Posterior vena cava (tissue), 2 donors: ENCODE measurements at places on chromosomes 13 and 19.

DNA sequence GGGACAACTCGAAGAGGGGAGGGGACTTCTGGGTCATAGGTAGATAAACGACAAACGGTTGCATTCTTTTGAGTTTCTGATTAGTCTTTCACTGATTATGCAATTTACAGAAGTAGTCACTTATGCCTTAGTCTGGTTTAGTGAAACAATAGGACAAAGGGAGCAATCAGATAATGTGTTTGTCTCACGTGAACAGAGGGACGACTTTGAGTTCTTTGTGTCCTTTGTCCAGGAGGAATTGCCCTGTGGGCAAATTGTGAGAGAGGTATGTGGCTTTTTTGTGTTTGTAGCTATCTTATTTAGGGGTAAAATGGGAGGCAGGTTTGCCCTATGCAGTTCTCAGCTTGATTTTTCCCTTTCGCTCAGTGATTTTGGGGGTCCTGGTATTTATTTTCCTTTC is 362.9 kb upstream of the PCDH20 start:
- DNase-seq = no peak

- DNase-seq = peak; percentile 87
These were observed 65.4 kb downstream of the KCTD12 start for GRCh38 chr13:76820759-76821158.

GRCh38 chr13:20407759-20408158 is 117.9 kb downstream of the CRYL1 start:
- no peak for DNase-seq

- no peak for DNase-seq
These were observed 518.6 kb downstream of the SLITRK5 start for GRCh38 chr13:88189728-88190127.

DNA sequence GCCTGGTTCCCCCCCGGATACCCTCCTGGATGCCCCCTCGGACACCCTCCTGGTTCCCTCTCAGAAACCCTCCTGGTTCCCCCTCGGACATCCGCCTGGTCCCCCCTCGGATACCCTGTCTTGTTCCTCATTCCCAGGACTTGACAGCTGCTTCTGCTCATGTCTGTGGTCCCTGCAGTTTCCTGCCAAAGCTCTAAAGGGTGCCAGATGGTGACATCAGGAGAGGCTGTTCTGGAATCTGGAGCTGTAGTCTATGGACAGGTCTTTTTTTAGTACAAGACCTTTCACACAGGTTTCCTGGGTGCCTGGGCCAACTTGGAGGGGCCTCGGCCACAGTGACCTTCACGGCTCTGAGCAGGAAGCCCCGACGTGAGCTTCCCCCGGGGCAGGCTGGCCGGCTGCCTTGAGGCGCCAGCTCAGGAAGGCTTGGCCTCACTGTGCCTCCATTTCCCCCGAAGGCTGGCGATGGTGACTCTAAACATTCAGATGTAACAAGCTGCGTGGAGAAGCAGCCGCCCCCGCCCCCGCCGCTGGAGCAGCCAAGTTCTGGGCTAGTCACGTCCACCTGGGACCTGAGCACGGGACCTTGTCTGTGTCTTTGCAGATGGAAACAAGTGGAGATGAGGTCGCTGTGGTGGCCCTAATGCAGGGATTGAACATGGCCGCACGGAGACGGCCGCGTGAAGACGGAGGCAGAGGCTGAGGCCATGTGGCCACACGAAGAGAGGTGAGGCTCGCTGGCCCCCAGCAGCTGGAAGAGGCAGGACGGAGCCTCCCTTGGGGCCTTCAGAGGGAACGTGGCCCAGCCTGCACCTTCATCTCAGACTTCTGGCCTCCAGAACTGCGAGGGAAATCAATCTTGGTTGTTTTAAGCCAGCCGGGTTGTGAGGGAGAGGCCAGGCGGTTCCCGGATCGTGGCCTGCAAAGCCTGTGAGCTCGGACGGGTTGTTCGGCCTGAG is 12.7 kb downstream of the SGTA start:
- no peak for DNase-seq

DNA sequence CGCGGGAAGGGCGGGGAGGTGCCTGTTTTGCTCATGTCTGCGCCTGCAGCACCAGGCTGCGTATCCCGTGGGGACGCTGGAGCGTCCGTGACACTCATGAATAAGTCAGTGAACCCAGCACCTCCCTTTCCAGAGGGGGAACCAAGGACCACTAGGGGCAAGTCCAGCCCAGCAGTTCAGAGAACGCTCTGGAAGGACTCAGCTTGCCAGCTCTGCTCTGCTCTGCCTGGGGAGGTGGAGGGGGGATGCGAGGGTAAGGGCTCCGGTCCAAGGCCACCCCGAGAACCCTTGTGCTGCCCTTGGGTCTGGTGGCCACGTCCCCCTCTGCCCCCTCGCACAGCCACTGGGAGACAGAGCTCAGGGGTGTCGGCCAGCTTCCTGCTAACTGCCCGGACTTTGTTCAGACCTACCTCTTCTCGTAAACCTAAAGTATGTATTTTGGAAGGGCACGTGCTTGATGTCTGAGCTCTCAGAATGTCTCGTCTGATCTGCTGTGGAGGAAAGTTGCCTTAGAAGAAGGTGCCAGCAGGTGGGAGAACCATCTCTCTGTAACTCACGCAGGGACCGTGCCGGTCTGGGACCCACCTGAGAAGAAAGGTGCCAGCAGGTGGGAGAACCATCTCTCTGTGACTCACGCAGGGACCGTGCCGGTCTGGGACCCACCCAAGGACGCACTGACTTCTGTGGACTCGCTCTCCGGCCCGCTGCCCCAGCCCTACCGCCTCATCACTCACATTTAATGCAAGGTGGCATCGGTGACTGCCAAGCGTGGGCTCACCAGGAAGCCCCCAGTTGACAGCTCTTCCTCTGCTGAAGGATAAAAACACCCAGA is 34.1 kb downstream of the TMEM255B start:
- DNase-seq = peak; percentile 69

- no peak for DNase-seq
These were observed 288.9 kb upstream of the MAB21L1 start for GRCh38 chr13:35765366-35765765.

- DNase-seq = no peak
These were observed 12.0 kb upstream of the DZIP1 start for GRCh38 chr13:95656386-95657015.

DNA sequence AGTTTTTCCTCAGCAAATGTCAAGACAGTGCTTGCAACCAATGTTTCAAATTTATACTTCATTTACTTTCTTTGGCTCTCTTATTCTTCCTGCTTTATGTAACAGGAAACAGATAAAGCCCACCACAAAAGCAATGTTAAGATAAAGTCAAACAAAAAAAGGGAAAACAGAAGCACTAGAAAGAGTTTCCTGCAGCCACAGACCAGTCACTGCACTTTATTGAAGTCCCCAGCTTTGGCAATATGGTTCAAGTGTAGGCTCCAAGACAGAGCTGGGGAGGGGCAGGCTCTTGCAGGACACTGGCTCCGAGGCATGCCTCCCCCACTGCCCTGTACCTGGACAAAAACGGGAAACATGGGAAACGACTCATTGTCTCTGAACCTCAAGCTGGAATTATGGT is 15.3 kb upstream of the CDC16 start:
- DNase-seq = no peak

DNA sequence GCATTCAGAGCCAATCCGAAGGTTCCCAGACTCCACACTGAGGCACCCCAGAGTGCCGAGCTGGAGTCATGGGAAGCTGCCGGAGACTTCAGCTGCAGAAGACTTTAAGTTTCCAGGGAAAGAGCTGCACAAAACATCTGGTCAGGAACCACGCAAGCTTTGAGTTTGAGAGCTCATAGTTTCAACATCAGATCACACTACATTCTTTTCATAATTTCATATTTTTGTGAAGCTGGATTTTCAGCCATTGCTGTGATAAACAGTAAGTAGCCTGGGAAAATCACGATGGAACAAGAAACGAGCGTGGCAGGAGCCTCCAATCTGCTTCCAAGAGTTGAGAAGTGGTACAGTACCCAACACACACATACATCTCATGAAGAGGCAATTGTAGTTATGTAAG is 25.5 kb upstream of the ATP12A start:
- DNase-seq = no peak

DNA sequence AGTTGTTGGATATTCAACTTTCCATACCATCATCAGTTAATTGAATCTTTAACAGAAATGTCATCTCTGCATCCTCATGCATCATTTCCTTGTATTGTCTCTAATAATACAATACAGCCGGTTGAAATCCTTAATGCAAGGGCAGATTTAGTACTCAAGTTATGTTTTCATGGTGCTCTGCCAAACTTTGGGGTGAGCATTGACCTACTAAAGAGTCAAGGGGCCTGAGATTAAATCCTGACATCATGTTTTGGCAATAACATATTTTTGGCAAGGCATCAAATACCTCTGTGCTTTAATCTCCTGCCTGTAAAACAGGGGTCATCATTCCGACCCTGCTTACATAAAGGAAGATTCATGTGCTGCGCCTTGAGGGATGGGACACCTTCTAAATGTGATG is 42.7 kb upstream of the ABCC4 start:
- DNase-seq = no peak

DNA sequence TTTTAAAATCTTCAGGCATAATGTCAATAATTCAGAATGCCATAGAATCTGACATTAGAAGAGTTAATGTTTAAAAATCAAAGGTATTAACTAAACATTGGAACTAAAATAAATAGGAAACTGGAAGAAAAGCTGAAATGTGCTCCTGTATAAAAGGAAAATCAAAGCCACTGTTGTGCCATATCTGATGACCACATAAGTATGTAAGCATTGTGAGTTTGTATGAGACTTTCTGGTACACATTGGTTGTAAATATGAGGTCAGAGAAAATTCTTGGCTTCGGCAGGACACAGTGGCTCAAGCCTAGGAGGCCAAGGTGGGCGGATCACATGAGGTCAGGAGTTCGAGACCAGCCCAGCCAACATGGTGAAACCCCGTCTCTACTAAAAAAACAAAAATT is 48.3 kb upstream of the INTS6 start:
- DNase-seq = no peak

DNA sequence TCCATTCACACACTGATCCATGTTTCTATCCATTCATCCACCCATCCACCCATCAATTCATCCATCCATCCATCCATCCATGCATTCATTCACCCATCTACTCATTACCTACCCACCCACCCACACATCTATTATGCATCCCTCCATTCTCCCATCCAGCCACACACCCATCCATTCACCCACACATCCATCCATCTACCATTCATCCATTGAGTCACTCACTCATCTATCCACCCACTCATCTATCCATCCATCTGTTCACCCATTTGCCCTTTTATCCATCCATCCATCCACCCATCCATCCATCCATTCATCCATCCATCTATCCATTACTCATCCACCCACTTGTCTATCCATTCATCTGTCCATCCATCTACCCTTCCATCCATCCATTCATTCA is 30.1 kb downstream of the CELF5 start:
- no peak for DNase-seq

DNA sequence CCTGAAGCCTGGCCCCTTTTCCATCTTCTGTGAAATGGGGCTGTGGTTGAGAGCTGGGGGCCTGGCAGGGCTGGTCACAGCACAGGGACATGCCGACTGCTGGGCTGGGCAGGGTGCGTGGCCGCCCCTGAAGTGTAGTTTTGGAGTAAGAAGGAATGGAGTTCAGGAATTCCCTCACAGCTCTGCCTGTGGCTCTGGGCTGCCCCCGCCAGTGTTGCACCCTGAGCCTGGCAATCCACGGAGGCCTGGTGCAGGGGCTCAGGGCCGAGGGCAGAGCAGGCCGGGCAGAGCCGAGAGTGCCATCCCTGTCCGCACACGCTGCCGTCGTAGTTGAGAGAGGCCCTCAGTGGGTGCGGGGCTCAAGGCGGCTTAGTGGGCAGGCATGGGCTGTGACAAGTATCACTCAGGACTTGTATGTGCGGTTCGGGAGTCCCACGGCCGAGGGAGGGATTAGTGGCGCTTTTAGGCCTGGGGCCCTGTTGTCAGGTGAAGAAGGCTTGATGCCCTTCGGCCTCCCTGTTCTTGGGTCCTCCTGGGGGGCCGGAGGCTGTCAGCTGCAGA is 9.7 kb downstream of the SPPL2B start:
- no peak for DNase-seq

- DNase-seq = no peak
These were observed 432.1 kb downstream of the TBC1D4 start for GRCh38 chr13:75049735-75050335.

GRCh38 chr19:3700242-3701032 is at the start of gene PIP5K1C:
TSS of gene PIP5K1C (minus strand) at chr19:3700468. CDS start at chr19:3700390, 78 bp downstream.
- peak; percentile 97 for DNase-seq

DNA sequence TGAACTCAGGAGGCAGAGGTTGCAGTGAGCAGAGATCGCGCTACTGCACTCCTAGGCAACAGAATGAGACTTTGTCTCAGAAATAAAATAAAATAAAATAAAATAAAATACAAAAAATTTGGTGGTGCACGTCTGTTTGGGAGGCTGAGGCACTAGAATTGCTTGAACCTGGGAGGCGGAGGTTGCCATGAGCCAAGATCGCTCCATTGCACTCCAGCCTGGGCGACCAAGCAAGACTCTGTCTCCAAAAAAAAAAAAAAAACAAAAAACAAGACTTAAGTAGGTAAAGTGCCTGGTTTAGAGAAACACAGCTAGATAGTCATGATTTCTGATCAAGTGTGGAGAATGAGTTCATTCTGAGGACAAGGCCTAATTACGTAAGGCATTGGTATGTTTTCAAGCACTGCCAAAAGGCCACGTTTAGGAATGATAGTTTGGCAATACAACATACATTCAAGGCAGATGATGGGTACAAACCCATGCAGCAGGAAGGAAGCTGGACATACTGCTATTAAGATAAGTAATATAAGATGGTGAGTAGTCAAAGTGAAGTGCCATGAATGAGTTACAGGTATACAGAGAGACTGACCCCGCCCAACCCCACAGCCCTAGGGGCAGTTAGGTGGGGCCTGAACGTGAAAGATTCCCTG is 4.8 kb upstream of the UCHL3 start:
- DNase-seq = no peak

- no peak for DNase-seq
These were observed 102.7 kb downstream of the SIPA1L3 start for GRCh38 chr19:38009650-38010242.

GRCh38 chr13:51331354-51331861 is 8.1 kb upstream of the SERPINE3 start:
- DNase-seq = no peak

DNA sequence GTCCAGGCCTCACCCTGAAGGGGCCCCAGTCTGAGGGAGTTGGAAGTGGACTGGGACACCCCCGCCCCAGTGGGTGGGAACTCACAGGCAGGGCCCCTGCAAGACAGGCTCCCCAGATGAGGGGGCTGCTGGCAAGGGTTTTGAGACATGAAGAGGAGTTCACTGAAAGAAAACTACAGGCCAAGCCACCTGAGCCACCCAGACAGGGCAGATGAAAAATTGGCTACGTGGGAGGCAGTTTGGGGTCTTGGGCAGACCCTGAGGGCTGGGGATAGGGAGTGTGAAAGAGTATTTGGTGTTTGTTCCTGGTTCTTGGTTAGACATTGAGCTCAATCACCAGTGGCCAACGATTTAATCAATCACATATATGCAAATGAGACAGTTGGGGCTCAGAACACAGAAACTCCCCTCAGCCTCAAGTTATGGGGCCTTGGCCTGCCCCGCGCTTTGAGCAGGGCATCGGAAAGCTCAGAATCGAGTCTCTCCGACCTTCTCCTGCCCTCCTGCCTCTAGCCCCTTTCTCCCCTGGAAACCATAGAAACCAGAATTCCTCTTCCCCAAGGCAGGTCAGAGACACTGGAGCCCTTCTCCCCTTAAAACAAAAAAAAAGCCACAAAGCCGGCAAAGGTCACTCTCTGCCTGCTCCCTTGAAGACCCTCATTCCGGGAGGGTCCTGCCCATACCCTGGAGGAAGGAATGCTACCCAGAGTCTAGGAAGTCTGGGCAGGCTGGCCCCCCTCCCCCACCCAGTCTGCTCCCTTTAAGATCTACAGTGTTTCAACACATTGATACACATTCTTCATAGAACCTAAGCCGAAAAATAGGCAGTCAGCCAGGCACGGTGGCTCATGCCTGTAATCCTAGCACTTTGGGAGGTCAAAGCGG is 1.3 kb upstream of the ISYNA1 start:
- DNase-seq = no peak

- DNase-seq = no peak
These were observed 198.2 kb downstream of the MYO16 start for GRCh38 chr13:108827646-108828045.
